ENCODE measurements at places on chromosomes 2 and 18.

DNA sequence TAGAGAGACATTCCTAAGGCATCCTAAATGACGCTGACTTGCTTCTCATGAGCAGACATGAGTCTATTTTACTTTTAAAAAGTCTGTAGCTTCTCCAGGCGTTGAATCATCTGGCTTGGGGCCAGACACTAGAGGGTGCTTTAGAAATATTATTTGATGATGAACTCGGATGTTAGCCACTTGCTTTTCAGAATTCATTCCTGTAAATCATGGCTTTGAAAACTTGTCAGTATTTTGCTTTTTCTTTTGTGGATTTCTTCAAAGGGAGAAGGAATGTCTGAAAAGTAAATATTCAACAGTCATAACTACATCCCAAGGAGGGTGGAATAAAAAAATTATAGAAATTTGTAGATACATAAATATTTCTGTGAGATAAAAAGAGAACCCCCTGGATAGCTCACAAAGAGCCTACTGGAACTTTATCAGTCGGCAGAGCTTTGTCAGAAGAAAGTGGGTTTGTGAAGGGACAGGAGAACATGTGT, 370.8 kb downstream of the OSR1 start:
- peak; percentile 28 for DNase-seq

- DNase-seq: no peak
Measured at GRCh38 chr2:39996653-39997080, 217.6 kb upstream of the THUMPD2 start.

DNA sequence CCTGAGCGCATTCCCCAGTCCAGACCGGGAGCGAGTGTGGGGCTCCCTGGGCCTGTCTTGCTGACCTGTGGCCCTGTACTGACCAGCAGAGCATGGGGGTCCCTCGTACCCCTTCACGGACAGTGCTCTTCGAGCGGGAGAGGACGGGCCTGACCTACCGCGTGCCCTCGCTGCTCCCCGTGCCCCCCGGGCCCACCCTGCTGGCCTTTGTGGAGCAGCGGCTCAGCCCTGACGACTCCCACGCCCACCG, 5.3 kb downstream of the NEU4 start:
- DNase-seq: no peak

DNA sequence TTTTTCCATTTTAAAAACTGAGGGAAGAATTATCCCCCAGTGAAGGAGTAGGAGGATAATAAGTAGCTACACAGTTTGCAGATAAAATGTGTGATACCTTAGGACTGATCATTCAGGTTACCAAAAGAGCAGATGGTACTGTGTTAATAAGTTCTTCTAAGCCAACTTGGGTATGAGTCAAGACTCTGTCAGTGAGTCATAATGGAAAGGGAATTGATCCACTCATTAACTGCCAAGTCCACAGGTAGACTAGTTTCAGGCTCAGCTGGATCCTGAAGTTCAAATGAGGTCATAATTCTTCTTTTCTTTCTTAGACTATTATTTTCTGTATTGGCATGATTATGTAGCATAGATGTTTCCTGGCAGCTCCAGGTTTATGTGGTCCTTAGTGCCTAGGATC, 142.4 kb upstream of the ALPP start:
- no peak for DNase-seq

DNA sequence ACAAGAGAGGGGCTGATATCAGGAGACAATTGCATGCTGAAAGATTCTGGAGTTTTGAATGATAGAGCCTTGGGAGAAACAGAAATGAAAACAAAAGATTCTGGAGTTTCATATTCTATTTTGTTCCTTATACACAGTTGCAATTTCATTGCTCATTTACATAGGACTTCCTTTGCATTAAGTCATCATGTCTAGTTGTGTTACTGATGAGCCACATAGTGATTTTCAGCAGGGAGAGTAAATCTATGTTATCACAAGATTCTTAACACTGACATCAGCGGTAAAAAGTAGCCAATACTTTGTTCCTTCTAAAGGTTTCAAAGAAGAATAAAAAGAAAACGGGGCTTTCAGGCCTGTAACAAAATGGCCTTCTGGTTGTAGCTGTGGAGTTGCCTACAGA, 7.1 kb downstream of the ADAM17 start:
- no peak for DNase-seq

GRCh38 chr2:70668911-70669310, 99.1 kb downstream of the ADD2 start:
- no peak for DNase-seq

DNA sequence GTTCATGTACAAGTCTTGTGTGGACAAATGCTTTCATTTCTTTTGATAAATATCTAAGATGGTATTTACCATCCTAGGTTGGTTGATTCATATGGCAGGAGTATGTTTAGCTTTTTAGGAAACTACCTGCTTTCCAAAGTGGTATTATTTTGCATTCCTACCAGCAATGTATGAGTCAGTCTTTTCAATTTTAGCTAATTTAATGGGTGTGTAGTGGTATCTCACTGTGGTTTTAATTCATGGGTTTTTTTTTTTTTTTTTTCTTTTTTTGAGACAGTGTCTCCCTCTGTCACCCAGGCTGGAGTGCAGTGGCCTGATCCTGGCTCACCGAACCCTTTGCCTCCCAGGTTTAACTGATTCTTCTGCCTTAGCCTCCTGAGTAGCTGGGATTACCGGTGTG, 4.2 kb downstream of the ZNF512 start:
- DNase-seq: no peak

DNA sequence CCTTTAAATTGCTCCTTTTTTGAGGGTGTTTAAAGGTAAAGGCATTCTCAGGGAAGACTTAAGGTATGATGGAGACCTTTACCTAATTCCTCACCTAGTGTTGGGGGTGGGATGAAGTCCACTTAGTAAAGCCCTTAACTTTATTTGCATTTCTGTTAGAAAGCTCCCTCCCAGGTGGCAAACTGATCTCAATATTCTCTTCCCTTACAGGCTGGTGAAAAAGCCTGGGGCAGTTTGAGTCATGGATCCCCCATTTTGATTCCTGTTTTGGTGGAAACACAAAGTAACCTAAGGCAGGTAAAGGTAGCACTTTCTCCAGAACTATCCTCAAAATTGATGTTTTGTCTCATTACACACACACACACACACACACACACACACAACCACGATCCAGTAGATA, 33.8 kb upstream of the HNRNPA3 start:
- no peak for DNase-seq

- no peak for DNase-seq
Measured at GRCh38 chr2:162197069-162197825, 45.2 kb upstream of the GCG start.

- DNase-seq: no peak
Measured at GRCh38 chr2:59302683-59303082, 1061.6 kb upstream of the FANCL start.

DNA sequence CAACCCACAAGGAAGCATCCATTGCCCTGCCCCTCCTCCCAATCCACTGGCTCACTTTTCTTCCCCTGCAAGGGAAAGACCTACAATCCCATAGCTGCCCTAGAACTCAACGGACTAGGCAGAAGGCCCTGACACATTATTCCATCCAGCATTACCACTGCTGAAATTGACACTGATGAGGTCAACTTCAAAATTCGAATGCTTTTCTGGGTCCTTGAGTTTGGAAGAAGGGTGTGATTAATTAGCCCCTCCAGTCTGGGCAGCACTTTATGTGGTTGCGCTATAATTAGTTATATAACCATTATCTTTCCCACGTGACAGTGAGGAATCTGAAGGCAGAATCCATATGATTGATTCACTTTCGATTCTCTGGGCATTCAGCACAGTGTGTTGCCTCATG, 55.7 kb downstream of the EVA1A start:
- DNase-seq: no peak
